Stimulated activated CD4-positive, alpha-beta T cell treated with anti-CD3 and anti-CD28 coated beads, Interleukin-4, amount 100 ng/mL, for 1 hour (primary cell): ENCODE measurements at places on chromosomes 1 and 21.

DNA sequence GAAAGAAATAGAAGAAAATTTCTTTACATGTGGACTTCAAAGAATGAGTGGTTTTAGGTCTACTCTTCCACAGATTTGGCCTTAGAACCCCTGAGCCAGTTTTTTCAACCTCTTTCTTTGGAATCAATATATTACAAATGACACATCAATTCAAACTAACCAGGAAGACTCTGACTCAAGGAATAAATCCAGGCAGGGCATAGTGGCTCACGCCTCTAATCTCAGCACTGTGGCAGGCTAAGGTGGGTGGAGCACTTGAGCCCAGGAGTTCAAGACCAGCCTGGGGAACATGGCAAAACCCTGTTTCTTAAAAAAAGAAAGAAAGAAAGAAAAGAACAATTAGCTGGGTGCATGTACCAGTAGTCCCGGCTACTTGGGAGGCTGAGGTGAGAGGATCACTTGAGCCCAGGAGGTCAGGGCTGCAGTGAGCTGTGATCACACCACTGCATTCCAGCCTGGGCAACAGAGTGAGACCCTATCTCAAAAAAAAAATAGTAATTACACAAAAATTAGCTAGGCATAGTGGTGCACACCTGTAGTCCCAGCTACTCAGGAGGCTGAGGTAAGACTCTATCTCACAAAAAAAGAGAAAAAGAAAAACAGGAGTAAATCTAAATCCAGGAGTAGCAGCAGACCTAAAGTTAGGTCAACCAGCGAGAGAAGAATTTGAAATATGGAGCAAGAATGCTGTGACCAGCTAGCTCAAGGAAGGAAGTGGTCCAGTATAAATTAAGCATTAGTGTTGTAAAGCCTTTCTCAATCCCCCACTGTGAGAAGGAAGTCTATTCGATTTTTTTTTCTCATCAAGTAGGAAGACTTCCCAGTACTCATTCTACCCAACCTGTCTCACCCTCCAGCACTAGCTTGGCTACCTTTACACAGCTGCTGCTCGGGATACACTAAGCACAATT, 1.9 kb downstream of the SORT1 start:
- no peak for DNase-seq

- peak; percentile 43 for DNase-seq
These were observed 3.5 kb downstream of the PIK3CD start for GRCh38 chr1:9654834-9655723.

DNA sequence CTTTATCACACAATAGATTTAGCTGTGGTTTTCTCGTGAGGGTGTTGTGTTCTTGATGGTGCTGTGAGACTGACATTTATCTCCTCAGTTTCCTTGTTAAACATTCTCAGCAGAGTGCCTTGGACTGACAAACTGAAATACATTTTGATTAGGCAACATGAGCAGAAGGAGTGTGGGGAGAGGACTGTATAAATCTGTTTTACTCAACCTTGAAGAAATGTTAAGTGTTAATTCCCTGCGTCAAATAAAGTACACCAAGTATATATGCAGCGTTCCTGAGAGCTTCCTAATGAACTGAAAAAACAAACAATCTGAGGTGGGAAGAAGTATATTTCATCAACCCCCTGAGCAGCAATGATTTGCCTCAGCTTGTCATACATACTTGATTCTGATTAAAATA, 540.3 kb upstream of the B3GALT2 start:
- DNase-seq = no peak

GRCh38 chr1:17561247-17561548, 21.7 kb downstream of the ARHGEF10L start:
- no peak for DNase-seq

DNA sequence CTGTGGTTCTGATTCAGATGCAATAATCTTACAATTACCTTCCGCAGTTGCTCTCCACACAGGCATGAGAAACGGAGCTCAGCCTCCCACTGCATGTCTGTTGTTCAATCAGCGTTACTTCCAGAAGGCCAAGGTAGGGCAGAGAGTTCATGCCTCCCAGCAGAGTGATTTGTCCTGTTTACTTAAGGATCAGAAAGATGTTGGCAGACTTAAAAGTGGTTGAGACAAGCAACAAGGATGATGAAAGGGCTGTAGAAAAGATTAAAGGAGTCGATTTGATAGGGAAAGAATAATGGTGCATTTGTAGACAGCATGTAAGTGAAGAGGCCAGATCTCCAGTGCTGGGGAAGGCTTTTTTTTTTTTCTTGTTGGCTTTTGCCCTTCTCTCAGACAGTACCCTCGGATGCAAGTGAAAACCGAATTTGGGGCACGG, 26.6 kb downstream of the ARMH1 start:
- DNase-seq = no peak

GRCh38 chr1:239891621-239892358, 199.9 kb upstream of the FMN2 start:
- no peak for DNase-seq

DNA sequence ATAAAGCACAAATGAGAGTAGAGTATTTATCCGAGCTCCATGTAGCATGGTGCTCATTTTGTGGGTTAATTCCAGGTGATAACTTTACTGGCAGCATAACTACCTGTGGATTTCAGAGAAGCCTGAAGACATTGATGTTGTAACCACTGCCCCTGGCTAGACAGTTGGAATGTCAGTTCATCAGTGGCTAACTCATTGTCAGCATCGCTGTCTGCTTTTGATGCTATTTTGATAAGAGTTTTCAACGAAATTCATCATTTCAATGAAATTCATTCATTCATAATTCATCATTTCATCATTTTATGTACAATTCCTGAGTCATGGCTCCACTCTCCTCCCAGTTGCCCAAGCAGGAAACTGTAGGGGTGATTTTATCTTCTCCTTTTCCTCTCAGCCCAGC, 34.4 kb downstream of the HSD3B1 start:
- no peak for DNase-seq

DNA sequence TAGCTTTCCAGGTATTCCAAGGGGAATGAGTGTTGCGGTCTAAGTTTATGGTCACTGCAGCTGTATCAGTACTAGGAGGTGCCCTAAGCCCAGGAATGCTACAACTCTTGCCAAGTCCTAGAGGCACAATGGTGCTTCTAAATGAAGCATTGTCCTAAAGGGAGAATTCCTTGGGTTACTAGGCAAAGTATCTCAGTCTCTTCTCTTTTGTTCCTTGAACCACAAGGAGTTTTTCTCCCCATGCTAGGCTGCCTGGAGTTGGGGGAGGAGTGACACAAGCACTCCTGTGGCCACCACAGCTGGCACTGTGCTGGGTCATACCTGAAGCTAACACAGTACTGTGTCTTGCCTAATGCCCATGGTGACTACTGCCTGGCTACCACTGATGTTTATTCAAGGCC, 50.7 kb downstream of the KMO start:
- DNase-seq = no peak

DNA sequence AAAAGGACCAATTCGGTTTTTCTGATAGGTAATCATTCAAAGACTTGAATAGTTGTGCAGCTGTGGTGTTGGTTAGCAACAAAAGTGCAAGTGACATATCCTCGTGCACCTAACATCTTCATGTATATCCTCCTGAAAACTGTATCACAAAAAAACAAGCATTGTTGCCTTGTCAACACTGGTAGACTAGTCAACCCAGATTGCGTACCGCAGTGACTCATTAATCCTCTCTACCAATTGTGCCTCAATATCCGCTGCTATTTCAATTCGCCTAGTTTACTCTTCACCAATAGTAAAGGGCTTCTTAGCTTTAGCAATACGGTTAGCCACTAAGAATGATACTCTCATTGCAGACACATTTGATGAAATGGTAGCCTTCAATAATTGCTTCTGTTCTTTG, 3.5 kb downstream of the HHAT start:
- no peak for DNase-seq

GRCh38 chr1:169906938-169907337, 13.2 kb upstream of the SCYL3 start:
- DNase-seq = no peak

GRCh38 chr1:43902058-43902831, 31.4 kb upstream of the ARTN start:
- DNase-seq = no peak

GRCh38 chr1:227888404-227889046, 59.2 kb downstream of the WNT9A start:
- DNase-seq = no peak

- no peak for DNase-seq
These were observed 7.7 kb downstream of the LGR6 start for GRCh38 chr1:202201266-202201665.

- DNase-seq = no peak
These were observed 285.9 kb upstream of the C1orf87 start for GRCh38 chr1:60359431-60359830.

DNA sequence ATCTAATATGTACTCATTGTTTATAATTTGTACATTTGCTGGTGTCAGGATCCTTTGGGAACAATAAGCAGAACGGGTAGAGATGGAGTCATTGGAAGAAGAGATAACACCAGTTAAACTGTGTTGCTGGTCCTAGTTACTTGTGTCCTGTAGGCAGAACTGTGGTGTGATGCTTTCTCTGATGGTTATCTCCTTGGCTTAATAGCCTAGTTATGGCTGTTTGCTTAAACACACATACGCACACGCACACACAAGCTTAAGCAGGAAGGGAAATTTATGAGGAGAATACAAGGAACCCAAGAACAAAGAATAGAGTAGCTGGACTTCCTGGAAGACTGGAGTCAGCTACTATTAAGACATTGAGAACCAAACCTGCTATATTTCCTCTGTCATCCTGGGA, 5.7 kb upstream of the PKN2 start:
- no peak for DNase-seq

GRCh38 chr1:38680801-38681510, 178.6 kb downstream of the RRAGC start:
- DNase-seq = no peak

- peak; percentile 89 for DNase-seq
These were observed 95.3 kb downstream of the PIK3R3 start for GRCh38 chr1:46036894-46037839.

DNA sequence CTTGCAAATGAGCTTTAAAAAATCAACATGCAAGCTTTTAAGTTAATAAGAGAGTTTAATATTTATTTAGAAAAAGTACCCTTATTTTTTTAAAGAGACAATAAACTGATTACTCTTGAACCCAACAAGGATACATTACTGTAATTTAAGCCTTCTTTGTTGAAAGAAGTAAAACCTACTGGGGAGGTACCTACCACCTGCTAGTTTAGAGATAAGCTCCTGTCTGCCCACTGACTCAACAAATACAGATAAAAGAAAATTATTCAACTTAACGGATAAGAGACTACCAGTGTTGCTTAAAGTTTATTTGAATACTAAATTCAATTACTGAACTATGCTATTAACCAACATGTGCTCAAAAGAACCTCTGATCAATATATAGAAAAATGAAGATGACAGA, 23.1 kb downstream of the USP24 start:
- no peak for DNase-seq

- DNase-seq = no peak
These were observed 45.3 kb upstream of the PLPPR4 start for GRCh38 chr1:99218999-99219398.
